ENCODE measurements at places on chromosomes 3 and 15.

DNA sequence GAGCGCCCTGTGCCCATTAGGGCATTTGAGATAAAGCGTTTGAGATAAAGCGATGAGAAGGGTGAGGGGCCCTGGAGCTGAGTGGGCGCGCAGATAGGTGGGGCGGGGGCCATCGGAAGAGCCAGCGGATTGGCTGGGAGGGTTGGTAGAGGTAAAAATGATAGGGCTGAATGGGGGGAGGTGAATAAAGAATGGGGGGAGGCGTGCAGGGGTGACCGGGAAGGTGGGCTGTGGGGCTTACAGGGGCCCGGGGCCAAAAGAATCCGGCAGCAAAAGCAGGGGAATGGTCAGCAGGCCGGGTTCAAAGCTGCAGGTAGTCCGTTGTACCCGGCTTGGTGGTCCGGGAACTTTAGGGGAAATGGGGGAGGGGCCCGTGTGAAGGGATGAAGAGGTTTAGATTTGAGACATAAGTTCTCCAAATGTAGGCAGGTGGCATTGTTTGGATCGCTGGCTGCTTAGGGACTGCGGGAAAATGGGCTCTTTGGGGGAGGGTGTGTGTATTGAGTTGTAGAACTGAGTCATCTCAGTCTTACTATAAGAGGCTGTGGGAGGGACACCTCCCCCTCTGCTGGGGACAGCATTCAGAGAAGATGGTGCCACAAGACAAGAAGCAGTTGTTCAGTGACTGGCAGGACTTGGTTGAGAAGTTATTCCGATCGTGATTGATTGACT, 610 bp downstream of the ARID3B start:
- peak; percentile 55 for DNase-seq

GRCh38 chr3:123239756-123240155, 38.0 kb downstream of the SEC22A start:
- DNase-seq, result no peak

GRCh38 chr15:98948456-98948855, 59.1 kb downstream of the PGPEP1L start:
- no peak for DNase-seq

DNA sequence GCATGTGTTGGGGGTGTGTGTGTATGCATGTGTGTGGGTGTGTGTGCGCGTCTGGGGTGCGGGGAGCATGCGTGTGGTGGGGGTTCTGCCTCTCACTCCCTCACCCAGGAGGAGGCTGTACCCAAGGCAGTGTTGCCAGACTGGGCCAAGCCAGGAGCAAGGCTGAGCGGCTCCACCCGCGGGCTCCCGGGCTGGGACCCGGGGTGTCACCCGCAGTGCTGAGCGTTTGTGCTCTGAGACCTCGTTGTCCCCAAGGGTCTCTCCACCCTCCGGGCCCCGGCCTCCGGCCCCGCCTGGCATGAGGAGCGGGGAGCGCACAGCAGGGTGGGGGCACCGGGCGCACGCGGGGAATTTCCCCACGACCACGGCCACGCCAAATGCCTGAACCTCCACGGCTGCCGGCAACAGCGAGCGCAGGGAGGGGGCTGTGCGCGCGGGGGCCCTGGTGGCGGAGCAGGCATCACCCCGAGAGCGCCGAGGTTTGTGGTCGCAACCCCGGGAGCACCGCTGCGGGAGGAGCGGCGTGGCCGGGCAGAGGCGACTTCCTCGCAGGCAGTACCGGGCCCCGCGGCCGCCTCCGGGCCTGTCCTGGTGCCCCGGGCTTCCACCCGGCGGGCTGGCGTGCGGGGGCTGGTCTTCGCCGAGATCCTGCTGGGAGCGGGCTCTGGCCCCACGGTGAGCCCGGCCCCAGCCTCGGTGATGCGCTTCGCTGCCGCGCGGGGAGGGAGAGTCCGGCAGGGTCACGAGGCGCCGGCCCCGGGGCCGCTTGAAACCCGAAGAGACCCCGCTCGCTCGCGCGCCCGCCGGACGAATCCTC, 7.4 kb upstream of the OCA2 start:
- no peak for DNase-seq

DNA sequence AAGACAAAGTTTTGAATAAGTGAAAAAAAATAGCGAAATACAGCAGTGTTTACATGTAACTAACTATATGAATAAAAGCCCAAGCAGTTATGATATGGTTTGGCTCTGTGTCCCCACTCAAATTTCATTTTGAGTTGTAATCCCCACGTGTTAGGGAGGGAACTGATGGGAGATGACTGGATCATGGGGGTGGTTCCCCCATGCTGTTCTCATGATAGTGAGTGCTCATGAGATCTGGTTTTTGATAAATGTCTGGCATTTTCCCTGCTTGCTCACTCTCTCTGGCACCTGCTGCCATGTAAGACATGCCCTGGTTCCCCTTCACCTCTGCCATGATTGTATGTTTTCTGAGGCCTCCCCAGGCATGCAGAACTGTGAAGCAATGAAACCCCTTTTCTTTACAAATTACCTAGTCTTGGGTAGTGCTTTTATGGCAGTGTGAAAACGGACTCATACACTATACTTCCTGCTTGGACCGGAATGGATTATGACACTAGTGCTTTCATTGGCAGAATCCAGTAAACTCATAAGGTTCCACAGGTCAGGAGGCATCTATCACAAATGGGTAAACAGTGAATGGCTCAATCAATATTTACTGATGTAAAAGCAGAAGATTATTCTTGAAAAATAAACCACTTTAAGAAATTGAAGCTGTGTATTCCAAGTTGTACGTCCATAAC, 192.1 kb downstream of the CBLB start:
- DNase-seq, result no peak

- DNase-seq, result no peak
These were observed 1.3 kb downstream of the ABHD2 start for GRCh38 chr15:89089316-89090230.

DNA sequence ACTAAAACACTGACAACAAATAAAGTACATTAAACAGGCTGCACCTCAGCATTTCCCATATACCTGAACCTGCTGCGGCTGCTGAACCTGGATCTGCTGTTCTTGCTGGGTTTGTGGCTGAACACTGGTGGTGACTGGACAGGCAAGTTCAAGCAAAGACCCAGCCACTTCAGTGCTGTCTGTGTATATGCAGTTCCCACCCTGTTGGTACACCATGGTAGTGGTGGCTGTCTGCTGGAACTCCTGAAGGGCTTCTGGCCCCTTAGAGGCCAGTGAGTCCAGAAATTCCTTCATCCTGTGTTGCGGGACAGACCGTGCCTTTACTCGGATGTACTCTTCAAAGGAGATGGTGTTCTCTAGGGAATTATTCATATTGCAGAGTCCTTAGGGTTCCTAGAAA, 17.2 kb downstream of the QRICH1 start:
- DNase-seq, result peak; percentile 11

DNA sequence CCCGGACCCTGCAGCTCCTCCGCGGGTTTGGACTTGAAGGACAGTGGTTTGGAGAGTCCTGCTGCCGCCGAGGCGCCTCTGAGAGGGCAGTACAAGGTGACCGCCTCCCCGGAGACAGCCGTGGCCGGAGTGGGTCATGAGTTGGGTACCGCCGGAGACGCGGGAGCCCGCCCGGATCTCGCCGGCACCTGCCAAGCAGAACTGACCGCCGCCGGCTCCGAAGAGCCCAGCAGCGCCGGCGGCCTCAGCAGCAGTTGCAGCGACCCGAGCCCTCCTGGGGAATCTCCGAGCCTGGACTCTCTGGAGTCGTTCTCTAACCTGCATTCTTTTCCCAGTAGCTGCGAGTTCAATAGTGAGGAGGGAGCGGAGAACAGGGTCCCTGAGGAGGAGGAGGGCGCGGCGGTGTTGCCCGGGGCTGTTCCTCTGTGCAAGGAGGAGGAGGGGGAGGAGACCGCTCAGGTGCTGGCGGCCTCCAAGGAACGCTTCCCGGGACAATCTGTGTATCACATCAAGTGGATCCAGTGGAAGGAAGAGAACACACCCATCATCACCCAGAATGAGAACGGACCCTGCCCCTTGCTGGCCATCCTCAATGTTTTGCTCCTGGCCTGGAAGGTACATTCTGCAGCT, 634 bp downstream of the MINDY2 start:
- DNase-seq, result peak; percentile 36

GRCh38 chr15:39153716-39154115, 427.2 kb upstream of the THBS1 start:
- DNase-seq, result no peak

DNA sequence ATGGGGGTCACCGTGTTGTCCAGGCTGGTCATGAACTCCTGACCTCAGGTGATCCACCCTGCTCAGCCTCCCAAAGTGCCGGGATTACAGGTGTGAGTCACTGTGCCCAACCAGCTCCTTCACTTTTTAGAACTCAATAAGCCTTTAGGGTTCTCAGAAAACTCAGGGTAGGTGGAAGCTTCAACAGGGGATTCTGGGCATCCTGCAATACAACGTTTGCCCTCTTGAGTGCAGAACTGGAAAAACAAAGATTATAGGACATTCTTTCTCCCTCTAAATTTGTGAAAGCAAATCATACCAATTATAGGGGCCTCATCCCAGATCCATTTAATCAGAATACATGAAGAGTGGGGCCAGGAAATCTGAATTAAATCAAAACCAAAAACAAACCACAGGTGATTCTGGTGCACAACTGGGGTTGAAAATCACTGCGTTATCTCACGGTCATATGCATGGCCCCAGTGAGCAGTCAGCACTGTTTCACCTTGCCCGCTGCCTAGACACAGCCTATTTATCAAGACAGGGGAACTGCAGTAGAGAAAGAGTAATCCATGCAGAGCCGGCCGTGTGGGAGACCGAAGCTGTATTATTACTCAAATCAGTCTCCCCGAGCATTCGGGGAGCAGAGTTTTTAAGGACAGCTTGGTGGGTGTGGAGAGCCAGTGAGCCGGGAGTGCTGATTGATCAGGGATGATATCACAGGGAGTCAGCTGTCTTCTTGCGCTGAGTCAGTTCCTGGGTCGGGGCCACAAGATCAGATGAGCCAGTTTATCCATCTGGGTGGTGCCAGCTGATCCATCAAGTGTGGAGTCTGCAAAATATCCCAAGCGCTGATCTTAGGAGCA, 58.4 kb downstream of the TMEM44 start:
- peak; percentile 57 for DNase-seq

GRCh38 chr15:99566157-99566897, 543 bp downstream of the MEF2A start:
- peak; percentile 27 for DNase-seq

- DNase-seq, result no peak
These were observed 270.5 kb downstream of the TUSC7 start for GRCh38 chr3:116980099-116980498.

DNA sequence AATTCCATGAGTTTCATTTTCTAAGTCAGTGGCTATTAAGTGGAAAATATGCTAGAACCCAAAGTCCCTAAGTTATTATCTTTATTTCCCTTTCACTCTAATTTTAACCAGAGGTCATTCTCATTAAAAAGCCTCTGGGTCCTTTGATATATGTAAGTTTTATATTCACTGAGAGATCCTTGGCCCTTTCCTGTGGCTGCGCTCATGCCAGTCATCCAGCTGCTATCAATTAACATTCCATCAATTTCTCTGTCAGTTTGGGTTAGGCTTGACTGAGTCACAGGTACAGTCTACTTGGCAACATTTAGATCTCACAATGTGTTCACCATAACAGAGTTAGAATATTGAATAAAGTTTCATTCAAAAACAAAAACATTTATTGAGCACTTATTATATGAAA, 58.0 kb upstream of the FBN1 start:
- DNase-seq, result no peak

DNA sequence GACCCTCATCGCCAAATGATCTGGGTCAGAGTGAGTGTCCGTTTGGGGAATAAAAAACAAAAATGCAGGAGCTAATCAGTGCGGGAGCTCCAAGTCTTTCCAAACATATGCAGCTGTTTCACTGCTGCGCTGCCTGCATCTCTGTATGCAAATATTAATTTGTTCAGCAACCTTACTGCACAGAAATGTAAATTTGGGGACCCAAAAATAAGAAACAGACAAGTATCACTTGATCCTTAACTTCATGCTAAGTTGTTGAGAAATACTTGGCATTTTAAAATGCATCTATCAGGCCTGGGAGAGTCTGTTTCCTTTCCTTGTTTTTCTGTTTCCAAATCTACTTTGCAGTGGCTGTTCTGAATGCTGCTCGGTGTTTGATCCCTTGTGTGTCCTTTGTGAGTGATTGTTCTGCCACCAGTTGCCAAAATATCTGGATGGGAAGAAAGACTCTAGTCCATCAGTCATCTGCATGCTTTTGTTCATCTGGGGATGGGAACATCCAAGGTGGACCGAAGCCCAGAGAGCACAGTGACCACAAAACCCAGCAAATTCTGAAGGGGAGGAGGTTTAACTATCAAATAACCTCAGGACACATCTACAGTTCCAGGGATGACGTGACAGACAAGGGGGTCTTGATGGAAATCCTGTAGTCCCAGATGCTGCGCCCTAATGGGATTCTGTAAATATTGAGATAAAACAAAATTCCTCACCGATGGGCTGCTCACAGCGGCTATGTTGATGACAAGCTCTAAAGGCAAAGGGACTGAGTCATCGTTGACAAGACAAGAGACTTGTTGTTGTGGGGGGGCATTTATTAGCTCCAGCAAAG, 199.5 kb upstream of the WNT5A start:
- DNase-seq, result no peak

DNA sequence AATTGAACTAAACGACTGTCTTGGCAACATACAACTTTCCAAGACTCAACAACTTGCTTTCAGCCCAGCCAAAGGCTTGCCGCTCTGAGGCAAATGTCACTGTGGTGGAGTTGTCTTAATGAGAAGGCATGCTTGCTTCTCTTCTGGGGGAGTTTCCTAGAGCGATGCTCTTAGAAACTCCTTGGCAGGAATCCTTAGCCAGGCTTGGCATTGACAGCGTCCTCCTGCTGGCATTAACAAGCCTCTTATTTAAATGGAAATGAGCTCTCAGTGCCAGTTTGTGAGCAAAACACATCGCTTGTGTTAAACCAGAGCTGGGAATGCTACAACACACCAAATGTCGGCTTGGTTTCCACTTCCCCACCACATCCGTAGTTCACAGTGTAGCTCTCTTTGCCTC, 265.5 kb upstream of the TPRG1 start:
- DNase-seq, result no peak

DNA sequence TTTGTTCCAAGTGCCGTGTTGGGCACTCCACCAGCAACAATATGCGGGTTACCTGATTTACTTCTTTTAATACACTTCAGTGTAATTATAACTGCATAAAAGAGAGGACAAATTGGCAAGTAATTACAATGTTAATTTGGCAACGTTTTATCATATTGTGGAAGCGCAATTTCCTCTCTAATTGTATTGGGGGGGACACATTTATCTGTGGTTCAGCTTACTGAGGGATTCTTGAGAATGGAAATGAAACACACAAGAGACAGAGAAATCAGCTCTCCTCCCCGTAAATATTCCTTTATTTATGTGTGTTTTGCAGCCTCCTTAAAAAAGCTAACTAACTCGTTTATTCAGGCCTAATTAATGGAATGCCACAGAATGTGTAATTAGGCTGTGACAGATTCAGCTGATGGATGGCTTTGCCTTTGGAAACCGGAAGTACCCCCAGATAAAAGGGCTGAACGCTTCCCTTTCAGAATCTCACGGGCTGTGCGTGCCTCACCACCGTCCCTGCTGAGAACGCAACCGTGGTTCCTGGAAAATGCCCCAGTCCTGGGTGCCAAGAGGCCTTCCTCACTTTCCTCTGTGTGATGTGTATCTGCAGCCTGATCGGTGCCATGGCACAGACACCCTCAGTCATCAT, 247.1 kb upstream of the ST8SIA2 start:
- no peak for DNase-seq
